MV-4-11 (cell line): ENCODE measurements at places on chromosomes 2 and 18.

GRCh38 chr2:98470851-98471255 lies 26.2 kb downstream of the INPP4A start:
- no peak for DNase-seq

DNA sequence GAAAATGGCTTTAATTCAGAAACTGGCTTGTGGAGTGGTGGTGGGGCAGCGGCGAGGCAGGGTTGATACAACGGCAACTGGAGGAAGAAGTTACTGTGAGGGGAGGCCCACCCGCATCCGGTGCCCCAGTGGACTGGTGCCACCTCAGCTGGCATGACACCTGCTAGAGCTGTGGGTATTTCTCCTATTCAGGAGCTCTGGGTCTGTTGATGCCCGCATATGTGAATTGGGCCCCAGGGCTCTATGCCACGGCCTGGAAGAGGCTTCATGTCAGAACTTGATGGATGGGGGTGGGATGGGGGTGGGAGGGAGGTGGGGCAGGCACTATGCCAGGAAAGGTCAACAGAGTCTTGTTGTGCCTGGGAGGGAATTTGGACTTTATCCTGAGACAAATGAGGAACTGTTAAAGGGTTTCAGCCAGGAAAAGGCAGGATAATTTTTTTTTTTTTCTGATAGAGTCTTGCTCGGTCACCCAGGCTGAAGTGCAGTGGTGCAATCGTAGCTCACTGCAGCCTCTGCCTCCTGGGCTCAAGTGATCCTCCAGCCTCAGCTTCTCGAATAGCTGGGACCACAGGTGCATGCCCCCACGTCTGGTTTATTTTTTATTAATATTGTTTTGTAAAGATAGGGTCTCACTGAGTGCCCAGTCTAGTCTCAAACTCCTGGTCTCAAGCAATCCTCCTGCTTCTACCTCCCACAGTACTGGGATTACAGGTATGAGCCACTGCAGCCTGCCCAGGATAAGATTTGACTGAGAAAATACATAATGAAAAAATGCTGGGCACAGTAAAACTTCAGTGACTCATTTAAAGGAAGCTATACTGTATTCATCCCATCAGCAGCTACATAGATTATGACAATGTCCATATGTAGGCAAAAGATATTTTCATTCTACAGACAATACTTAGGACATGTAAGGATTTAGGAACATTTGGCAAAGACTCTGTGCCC lies 52.6 kb downstream of the SH2D6 start:
- DNase-seq, result no peak

DNA sequence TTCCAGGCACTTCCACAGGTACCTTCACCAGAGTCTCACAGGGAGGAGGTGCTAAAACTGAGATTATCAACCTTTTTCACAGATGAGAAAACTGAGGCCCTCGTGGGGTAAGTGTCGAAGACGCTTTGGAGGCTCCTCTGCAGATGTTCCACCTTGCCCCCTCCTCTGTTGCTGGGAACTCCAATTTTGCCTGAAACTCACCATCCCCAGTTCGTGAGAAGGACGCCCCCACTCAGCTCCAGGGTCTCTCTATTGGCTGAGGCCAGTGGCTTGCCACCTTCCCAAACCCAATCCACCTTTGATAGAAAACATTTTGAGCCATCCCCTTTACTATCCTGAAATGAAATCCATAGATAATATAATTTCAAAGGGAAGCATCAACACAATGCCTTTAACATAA lies 109.1 kb downstream of the CYP26B1 start:
- no peak for DNase-seq

- DNase-seq, result no peak
Observed at GRCh38 chr2:147110317-147110716, 734.5 kb upstream of the ACVR2A start.

DNA sequence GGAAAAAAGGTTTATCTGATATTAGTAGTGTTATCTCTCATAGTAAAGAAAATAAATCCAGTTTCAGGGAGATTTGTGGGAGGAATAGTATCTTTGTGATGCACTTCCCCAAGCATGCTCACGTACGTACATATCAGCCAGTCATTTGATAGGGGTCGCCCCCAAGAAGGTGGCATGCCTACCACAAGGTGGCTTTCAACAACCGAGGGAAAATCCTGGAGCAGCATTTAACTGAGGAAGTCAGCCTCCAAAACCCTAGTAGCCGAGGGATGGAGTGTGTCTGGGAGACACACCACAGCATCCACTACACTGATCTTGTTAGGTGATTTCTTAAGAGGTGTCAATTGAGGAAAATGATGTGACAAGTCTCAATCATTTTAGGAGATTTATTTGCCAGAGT lies 623.9 kb downstream of the NYAP2 start:
- DNase-seq, result no peak

DNA sequence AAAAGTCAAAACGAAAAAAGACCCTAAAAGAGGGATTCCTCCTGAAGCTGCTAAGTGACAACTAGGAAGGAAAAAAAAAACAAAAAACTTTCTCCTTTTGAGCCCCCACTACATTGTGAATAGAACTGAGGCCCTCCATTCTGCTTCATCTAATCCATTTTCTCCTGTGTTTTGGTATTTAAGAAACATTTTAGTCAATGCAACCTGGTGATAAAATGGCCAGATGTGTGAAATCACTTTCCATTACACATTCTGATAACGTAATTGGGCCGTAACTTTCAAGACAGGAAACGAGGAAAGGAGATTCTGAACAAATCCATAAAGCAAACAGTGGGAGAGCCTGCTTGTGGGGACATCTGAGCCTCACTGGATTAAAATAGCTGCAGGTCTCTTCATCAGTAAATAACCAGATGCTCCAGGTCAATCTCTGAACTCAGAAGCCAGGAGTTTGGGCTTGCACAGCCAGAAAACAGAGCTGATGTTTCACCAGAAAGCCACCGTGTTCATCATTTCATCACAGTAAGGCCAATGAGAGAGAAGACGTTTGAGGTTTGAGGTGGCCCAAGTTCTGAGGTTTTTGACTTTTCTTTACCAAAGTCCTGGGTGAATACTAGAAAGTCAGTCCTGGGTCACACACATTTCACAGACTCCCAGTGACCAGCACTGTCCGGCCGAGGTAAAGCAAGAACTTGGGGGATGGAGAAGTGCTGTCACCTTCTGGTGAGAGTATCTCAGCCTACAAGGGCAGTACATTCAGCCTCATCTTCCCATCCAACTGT lies 47.8 kb downstream of the TGFA start:
- DNase-seq, result peak; percentile 41

- no peak for DNase-seq
Observed at GRCh38 chr18:3409811-3410210, 40.2 kb upstream of the TGIF1 start.

DNA sequence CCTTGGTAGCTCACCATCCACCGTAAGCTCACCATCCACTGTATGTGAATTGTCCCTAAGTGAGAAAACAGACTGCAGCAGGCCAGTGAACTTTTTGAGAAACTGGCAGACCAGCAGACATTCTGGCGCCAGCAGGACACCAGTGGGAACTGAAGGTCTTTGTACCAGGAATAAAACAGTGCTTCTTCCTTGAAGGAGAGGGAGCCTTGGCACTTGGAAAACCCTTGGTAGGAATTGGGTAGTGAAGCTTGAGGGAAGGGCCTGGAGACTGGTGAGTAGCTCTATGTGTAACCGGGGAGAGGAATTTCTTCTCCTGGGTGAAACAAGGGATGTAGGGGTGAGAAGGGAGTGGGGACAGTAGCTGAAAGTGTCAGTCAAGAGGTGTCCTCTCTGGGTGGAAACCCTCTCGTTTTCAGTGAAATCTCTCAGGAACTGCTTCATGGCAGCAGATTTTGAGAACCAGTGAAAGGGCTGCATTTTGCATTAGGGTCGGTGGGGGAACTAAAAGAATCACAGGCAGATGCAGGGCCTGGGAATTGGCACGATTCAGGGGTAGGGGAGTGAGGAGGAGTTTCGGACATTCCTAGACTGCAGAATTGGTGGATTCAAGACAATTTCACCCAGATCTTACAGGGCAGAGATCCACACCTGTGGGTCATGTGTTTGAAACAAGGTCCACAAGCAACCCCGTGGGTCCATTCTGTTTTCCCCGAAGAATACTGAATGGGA lies 131.5 kb upstream of the DLX2 start:
- DNase-seq, result no peak

- no peak for DNase-seq
Observed at GRCh38 chr2:135951041-135951583, 34.3 kb downstream of the DARS1 start.

DNA sequence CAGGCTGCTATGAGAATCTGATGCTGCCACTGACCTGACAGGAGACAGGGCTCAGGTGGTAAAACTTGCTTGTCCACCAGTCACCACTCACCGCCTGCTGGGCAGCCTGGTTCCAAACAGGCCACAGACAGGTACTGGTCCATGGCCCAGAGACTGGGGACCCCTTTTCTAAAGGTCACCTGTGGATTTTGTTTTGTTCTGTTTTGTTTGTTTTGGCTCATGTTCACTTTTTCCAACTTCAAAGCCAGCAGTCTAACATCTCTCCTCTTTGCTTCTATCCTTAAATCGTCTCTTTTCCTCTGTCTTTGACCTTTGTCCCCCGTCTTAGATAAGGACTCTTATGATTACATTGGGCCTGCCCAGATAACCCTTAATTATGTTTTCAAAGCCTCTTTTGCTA lies 3.3 kb upstream of the CERKL start:
- no peak for DNase-seq

- DNase-seq, result no peak
Observed at GRCh38 chr2:100801402-100801801, 18.5 kb upstream of the NPAS2 start.

DNA sequence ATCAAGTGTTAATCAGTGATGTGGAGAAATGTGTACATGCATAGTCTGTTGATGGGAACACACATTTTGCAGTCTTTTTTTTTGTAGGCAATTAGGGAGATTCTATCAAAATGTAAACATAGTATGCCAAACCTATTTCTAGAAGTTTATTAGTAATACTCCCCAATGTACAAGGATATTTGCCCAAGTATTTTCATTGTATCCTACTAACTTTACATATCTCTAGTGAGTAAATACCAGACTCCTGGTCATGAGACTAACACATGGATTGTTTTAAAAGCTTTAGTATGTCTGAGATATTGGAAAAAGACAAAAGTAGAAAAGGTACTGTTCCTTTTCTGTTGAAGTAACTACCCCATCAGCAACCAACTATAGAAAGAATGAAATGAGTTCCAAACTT lies 513.0 kb downstream of the PTPRM start:
- DNase-seq, result no peak

GRCh38 chr2:31176742-31177141 lies 38.5 kb upstream of the GALNT14 start:
- DNase-seq, result no peak

DNA sequence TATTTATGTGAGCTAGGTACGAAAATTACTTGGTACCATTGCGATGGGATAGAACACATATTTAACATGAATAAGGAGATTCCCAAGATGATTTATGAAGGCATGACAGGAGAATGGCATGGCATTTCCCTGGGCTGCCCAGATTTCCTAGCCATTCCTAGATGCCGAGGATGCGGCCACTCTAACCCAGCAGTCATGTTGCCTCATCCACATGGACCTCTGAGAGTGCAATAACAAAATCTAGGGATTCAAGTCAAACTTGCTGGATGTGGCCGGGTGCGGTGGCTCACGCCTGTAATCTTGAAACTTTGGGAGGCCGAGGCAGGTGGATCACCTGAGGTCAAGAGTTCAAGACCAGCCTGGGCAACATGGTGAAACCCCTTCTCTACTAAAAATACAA lies 110.8 kb upstream of the ARL4C start:
- no peak for DNase-seq

DNA sequence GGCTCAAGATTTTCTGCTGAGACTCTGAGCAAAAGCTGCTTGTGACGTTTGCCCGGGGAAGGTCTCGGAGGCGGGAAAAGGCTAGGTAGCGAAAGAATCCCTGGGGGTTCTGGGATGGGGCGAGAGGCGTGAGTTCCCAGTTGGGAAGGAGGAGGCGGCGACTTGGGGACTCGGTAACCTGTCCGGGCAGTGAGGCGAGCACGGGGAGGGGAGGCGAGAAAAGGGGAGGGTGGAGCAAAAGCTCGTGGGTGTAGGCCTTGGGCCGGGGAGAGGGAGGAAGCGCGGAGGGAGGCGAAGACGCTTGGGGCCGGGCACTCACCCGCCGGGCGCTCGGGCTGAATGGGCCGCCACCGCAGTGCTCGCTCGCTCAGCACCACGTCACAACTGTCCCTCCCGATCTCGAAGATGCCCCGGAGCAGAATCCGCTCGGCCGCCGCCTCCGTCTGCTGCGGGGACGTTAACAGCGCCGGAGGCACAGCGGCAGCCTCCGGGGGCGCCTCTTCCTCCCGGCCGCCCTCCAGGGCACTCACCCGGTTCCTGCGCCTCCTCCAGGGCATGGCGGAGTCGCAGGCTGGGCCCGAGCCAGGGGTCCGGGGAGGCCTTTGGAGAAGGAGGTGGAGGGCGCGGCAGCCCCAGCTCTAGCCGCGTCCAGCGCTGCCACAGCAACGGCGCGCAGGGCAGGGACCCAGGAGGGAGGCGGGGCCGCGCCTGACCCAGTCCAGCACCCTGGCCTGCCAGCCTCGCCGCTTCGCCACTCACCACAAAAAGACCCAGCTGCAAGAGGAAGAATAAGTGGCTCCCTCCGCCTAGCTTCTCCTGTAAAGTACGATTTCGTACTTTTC lies at the start of gene CERKL:
Gene CERKL (minus strand): TSS at position 656 of the 842 bp plus-strand sequence. CDS start 99 bp downstream, at position 557.
- DNase-seq, result peak; percentile 21

DNA sequence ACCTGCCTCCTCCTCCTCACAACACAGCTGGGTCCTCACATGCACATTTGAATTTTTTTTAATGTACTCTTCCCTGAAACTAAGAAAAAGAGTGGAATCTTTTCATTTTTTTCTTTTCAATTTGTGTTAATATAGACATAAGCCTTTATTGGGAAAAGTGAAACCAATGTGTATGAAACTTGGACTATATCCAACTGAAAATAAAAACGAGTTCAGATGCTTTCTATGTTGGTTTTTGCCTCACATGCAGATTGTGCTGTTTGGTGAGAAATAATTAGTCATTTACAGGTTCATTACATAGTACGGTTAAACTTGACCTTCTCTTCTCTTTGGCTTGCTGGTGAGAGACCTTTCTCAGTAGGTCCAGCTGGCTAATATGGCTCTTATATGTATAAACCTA lies 515.2 kb upstream of the FANCL start:
- DNase-seq, result no peak

GRCh38 chr18:66346833-66347588 lies 256.9 kb downstream of the CDH19 start:
- no peak for DNase-seq

GRCh38 chr2:48108455-48108854 lies 202.2 kb upstream of the FBXO11 start:
- no peak for DNase-seq
